ENCODE measurements at places on chromosomes 13 and 19.

GRCh38 chr19:33954686-33955085 lies 158.0 kb downstream of the KCTD15 start:
- DNase-seq: no peak

DNA sequence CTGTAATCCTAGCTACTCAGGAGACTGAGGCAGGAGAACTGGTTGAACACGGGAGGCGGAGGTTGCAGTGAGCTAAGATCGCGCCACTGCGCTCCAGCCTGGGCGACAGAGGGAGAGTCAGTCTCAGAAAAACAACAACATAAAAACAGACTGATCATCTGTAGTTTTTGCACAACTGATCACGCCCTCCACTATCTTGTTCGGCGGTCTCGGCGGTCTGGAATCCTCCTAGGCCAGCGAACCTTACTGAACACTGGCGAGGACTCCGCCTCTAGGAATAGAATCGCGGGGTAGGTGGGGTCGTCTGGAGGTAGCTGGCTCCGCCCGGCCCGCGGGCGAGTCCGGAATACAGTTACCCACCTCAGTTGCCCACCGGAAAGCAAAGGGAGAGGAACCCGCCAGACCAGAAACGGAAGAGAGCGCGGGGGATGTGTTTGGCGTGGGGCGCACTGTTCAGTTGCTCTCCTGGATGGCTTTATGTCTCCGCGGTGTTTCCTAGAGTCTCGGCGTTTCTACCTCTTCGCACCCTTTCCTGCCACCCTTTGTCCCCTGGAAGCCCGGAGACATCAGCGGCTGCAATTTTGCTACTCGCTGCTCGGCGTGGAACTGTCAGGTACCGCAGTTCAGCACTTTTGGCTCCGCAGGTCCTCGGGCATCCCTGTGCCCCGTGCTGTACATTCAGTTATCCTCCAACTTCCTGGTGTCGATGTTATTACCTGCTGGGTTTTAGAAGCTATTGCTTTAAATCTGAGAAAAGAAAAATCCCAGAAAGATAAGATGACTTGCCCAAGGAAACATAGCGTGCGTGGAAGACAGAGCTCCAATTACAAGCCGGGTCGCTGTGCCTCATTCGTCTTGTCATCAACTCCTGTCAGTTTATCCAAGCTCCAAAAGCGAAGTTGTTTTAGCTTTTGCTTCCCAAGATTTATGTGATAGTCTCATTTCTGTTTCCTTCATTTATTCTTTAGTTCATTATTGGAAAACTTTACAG lies 24.9 kb upstream of the HNRNPA1L2 start:
- peak; percentile 88 for DNase-seq

DNA sequence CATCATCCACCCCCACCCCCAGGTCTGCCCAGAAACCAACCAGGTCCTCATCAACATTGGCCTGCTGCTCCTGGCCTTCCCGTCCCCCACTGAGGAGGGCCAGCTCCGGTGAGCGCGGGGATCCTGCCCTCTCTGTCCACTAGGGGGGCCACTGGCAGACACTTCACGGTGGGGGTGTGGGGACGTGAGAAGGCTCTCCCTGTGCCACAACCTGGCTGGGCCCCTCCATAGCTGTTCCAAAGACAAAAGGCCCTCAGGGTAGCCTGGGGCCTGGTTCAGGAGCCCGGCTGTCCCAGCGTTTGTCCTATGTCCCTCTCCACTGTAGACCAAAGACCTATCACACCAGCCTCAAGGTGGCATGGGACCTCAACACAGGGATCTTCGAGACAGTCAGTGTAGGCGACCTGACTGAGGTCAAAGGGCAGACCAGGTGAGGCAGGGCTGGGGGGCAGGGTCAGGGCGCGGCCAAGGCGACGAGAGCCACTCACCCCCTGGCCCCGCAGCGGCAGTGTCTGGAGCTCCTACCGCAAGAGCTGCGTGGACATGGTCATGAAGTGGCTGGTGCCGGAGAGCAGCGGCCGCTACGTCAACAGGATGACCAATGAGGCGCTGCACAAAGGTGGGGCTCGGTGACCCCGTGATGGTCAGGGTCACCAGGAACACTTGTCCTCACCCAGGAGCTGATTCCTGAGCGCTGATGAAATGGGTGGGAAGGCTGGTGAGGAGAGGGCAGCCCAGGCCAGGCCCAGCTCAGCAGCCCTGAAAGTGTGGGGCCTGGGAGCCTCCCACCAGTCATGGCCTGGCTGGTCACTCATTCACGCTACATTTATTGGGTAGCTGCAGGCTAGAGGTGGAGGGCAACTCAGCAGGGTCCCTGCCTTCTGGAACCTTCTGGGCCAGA lies 7.9 kb downstream of the DCAF15 start:
- no peak for DNase-seq

DNA sequence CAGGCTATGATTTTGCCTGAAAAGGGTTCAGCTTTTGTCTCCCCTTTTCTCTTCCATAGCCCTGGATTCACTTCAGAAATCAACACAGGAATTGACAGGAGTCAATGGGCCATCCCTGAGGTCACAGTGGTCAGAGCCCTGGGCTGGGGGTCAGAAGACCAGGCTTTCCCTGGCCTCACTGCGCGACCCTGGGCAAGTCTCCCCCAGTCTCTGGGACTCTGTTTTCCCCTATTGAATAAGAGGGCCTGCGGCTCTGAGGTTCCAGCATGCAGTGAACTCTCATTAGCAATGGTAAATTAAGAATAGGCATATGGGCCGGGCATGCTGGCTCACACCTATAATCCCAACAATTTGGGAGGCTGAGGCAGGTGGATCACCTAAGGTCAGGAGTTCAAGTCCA lies 30.7 kb upstream of the VSTM2B start:
- no peak for DNase-seq

DNA sequence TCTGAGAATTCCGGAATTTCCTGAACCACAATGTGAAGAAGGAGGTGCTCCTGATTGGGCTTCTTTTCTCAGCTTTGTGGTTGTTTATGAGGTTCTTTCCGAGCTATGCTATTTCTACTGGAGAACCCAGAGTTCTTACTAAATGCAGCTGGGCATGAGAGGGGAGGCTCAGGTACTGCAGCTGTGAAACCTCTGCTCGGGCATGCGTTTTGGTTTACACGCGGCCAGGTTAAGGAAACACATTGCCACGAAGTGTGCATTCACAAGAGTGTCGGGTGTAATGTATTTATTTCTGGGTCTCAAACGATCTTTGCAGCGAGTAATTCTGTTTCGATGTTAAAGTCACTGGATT lies 661 bp upstream of the MIR17HG start:
- DNase-seq: no peak

DNA sequence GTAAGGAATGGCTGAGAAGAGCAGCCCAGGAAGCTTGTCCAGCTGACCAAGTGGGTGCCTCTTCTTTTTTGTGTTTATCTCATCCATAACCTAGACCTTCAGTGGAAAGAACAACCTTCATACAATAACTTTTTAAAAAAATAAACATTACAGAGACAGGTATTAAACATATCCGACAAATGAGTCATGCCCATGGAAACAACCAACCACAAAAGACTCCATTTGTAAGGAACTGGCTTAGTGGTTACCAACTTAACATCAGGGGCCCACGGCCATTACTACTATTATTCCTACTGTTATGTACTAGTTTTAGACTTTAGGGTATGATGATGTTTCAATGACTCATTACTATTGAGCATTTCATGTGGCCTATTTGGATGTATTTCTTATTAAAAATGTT lies 191.7 kb upstream of the SERP2 start:
- DNase-seq: no peak

DNA sequence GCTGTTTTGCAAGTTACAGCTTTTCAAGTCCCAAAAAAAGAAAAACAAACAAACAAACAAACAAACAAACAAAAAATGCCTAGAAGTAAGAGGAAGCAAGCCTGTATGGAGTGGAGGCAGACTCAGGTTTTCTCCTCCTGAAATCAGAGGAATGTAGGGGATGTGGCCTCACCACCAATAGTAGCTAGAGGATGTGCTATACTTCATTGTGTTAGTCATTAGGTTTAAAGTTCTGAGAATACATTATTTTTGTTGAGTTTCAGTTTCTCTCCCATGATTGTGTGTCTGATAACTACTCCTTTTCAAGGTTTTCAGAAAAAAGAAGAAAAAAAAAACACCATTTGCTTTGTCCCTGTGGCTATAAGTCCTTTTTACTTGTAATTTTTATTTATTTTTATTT lies 524.5 kb downstream of the GPC6 start:
- no peak for DNase-seq

GRCh38 chr13:50866817-50867636 lies 23.5 kb upstream of the DLEU7 start:
- no peak for DNase-seq

GRCh38 chr13:112837371-112838037 lies 131.5 kb upstream of the MCF2L start:
- no peak for DNase-seq

DNA sequence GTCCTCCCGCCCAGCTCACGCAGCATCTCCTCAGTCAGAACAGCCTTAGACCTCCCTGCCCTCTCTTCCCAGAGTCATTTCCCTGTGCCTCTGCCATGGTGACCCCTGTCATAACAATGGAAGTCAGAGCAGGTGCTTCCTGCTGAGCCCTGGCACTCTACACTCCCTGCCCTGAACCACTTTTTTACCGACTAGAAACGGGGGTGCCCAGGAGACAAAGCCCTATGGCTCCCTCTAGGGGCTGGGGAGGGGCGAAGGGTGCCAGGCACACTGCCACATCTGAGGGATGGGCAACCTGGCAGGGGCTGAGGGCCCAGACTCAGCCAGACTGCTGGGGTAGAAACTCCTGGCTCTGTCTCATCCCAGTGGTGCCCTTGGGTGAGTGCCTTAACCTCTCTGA lies 16.4 kb downstream of the ZNF574 start:
- no peak for DNase-seq

GRCh38 chr13:98060282-98060681 lies 82.6 kb upstream of the FARP1 start:
- peak; percentile 12 for DNase-seq

- DNase-seq: no peak
Observed at GRCh38 chr13:33152389-33152788, 133.2 kb downstream of the STARD13 start.

DNA sequence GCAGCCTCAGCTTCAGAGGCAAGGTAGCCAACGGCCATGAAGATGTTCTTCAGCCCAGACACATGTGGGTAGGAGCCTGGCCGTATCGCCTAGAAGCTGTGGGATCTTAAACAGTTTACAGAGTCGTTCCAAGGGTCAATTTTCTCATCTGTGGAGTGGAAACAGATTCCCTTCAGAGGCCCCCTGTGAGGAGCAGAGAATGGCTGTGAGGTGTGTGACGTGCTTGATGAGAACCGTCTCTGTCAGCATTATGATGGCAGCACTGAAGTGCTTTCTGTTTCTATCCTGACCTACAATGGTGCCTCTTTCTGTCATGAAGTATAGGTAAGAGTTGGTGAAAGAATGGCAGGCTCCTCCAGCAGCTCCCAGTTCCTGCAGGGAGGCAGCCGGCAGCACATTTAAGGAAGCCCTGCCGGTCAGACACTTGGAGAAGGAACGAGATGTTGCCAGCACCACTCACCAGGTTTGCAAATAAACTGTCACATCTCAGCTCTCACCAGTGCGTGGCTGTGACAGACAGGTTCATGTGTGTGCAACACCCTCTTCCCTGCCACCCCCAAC lies 277.3 kb downstream of the FOXO1 start:
- DNase-seq: no peak

- no peak for DNase-seq
Observed at GRCh38 chr13:112131713-112132113, 64.8 kb downstream of the SOX1 start.

DNA sequence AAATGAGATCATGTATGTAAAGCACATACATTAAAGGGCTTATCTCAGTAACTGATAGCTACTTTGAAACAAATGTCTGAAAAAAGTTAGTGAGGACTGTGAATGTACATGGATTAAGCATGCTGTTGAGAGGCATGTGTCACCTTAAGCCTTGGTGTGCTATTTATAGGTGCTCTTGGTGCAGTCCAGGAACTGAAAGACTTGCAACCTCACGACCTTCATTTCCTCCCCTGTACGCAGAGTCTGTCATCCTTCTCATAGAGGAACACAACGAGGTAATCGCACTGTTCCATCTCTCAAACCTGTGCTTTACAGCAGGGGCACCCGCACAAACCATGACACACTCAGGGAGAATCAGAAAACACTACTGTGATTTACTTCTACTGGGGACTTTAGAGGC lies 65.6 kb downstream of the UFM1 start:
- no peak for DNase-seq

GRCh38 chr13:82925114-82925513 lies 957.2 kb downstream of the SLITRK1 start:
- no peak for DNase-seq

- DNase-seq: no peak
Observed at GRCh38 chr13:31138515-31138914, 23.2 kb downstream of the HSPH1 start.

DNA sequence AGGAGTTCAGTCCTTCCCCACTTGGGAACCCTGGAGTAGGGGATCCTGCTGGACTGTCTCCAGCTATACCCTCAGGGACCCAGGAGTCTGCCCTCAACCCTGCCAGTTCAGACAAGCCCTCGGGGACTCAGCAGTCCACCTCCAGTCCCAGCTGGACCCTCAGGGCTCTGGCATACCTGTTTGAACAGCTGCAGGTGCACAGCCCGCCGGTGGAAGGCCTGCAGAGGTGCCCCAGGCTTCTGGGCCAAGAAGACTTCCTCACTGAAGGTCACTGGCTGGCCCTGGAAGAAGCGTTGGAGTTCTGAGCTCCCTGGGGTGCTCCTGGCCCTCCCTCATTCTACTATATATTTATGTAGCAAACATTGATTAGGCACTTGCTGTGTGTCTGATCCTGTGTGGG lies 8.6 kb downstream of the CRB3 start:
- no peak for DNase-seq

GRCh38 chr13:95168191-95168590 lies 133.1 kb downstream of the ABCC4 start:
- DNase-seq: no peak

GRCh38 chr13:26053418-26053980 lies 1.7 kb upstream of the SHISA2 start:
- DNase-seq: no peak

DNA sequence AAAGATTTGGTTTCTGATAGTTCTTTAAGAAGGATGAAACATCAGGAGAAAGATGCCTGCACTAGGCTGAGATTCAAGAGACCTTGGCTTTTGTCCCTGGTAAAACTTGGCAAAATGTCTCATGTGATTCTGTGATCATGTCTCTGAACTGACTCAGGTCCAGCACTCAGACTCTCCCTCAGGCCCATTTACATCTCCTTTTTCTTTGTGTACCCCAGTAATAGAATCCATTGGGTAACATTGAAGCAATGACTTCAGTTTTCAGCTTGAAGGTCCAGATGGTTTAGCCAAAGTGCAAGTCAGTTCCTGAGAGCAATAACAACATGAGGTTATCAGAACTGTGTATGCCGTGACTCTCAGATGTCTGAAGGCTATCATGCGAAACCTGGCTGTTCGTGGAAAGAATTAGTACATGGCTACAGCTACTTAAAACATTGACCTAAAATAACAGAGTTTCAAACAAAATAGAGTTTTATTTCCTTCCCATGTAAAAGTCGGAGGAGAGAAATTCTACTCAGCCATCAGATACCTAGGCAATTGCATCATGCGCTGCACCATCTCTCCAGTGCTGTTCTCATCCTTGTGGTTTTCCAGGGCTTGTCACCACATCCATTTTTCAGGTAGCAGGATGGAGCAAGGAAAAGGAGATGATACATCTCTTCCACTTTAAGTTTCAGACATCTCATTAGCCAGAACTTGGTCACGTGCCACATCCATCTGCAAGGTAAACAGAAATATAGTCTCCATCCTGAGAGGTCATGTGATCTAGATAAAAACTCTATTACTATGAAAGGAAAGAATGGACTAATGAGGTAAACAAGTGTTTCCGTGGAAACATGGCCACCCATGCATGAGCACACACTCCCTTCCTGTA lies 117.3 kb downstream of the POSTN start:
- DNase-seq: peak; percentile 15

Measured in fibroblast of lung (primary cell).